ENCODE measurements at places on chromosomes 2 and 18. TPM values are rescaled to one million over a fixed set of nuclear protein-coding genes. Genes with fewer than 3 reads are reported as not detected.

Gene MLPH
- polyA plus RNA-seq: 1.9 TPM

Gene SIX2
- polyA plus RNA-seq: 36.2 TPM

Gene CAPN13
- 0.14 TPM for polyA plus RNA-seq

Gene SLC4A1AP
- 28.3 TPM for polyA plus RNA-seq

Gene TRIM43B
- polyA plus RNA-seq: not detected

Gene SCYGR2
- polyA plus RNA-seq: not detected

Gene TLX2
- not detected for polyA plus RNA-seq

Gene MC5R
- not detected for polyA plus RNA-seq

- no peak for DNase-seq
Observed at GRCh38 chr18:47264308-47264700, 12.8 kb upstream of the SKOR2 start.

DNA sequence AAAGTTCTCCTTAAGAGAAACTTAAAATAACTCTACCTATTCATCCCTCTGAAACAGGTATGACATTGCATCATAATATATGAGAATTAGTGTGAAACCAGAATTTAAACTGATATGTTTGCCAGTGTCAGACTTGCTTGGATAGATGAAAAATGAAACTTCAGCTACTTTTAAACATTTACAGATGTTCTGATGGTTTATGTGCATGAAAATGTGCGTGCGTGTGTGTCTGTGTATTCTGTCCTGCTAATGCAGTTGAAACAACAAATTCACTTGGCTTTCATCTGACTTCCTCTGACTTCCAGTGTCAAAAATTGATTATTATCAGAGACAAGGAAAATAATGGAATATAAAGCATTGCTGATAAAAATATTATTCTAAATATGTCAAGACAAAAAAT is 719.4 kb downstream of the LRP1B start:
- DNase-seq: no peak

- no peak for DNase-seq
Observed at GRCh38 chr2:167005096-167005495, 116.8 kb downstream of the XIRP2 start.

DNA sequence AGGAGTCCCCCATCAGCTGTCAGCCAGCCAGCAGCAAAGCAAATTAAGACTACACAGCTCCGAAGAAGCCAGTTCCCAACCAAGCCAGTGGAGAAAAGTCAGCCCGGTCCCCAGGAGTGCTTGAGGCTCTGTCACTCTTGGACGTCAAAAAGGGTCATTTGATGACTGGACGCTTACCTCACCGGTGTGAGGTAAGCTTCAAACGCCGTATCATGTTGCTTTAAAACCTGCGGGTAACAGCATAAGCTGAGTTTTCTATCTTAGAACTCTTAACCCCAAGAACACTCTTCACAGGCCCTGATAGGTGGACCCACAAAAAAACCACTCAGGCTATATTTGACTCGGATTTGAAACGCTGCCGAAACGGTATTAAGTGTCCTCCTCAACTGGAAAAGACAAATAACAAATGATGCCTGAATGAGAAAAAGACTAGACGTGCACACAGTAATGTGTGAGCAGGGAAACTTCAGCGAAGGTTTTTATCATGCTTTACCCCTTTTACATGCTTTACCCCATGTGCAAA is 682 bp upstream of the LNPK start:
- DNase-seq: peak; percentile 24

GRCh38 chr2:50449306-50449705 is 582.6 kb downstream of the NRXN1 start:
- no peak for DNase-seq

- no peak for DNase-seq
Observed at GRCh38 chr2:58508006-58508405, 266.9 kb upstream of the FANCL start.

DNA sequence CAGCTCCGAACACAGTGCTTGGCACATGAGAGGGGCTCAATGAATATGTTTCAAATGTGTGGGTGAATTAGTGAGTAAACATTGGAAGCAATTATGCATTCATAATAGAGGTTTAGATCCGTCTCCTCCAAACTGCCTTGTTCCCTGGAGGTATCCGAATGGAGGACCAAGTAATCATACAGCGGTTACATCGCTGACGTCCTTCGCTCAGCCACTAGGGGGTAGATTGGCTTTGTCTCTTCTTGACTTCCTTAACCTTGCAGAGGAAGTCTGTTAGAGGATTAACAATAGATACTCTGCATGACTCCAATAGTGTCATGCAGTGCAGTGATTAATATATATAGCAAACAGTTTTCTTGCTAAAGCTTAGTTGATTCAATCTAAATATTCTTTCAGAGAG is 517.0 kb downstream of the PTPRM start:
- no peak for DNase-seq

GRCh38 chr2:59180621-59181020 is 939.5 kb upstream of the FANCL start:
- no peak for DNase-seq

DNA sequence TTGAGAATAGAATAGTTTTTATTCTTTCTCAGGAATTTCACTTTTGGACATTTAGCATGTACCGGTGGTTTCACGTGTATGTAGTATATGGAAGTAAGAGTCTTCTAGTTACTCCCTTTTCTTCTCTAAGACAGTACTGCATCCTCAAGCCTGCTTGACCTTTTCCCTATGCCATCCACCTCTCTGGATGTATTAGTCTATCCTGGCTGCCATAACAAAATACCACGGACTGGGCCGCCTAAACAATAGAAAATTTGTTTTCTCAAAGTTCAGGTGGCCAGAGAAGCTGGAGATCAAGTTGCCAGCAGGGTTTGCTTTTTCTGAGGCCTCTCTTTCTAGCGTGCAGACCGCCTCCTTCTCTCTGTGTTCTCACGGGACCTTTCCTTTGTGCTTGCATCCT is 1.3 kb upstream of the CMPK2 start:
- DNase-seq: no peak

DNA sequence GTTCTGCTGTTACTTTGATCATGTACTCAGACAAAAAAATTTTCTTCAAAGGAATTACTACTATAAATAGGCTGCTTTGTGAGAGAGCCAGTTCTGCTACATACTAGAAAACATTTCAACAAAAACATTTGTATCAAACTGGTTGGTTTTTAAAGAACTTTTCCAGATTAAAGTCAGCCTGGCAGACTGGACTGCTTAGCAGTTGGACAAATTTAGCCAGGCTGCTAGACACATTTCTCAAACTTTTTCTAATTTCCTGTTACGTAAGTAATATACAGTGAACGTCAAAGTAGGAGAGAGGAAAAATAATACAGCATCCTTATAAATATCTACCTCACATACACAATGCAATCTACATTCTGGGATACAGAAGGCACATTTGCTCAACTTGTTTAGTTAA is 109.5 kb downstream of the SP3 start:
- DNase-seq: no peak

GRCh38 chr2:209236377-209236776 is 187.5 kb upstream of the MAP2 start:
- no peak for DNase-seq

GRCh38 chr2:219081096-219081495 is 20.4 kb upstream of the IHH start:
- no peak for DNase-seq
